ENCODE measurements at places on chromosomes 3 and 15.

DNA sequence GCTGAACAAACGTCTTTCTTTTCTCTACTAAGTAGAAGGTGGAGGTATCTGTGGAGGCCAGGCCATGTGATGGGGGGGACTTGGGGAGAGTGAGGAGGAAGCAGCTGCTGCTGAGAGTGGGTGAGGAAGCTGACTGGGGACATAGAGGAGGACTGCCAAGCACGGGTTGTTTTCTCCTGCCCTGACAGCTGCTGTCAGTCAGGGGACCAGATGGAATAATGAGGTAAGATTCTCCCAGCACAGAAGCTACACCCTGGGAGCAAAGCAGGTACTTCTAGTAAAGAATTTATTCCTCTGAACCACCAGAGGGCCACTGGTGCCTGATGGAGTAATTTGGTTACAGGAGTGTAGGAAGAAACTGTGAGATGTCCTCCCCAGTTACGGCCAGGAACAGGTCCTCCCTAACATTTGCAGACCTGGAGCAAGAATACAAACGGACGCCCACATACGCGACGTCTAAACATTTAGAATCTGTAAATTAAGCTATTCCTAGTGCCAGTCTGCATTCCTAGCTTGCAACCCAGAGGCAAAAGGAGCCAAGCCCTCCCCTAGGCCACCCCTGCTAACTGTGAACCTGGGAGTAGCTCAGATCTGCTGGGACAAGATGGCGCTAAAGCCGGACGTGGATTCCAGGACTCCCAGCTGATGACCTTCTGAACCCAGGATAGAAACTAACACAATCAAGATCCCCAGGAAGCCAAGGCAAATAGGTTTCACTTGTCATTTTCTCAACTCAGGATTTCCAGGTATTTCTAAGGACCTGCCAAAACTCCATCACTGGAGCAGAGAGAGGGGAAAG, 14.8 kb downstream of the CRYGS start:
- DNase-seq, result no peak

DNA sequence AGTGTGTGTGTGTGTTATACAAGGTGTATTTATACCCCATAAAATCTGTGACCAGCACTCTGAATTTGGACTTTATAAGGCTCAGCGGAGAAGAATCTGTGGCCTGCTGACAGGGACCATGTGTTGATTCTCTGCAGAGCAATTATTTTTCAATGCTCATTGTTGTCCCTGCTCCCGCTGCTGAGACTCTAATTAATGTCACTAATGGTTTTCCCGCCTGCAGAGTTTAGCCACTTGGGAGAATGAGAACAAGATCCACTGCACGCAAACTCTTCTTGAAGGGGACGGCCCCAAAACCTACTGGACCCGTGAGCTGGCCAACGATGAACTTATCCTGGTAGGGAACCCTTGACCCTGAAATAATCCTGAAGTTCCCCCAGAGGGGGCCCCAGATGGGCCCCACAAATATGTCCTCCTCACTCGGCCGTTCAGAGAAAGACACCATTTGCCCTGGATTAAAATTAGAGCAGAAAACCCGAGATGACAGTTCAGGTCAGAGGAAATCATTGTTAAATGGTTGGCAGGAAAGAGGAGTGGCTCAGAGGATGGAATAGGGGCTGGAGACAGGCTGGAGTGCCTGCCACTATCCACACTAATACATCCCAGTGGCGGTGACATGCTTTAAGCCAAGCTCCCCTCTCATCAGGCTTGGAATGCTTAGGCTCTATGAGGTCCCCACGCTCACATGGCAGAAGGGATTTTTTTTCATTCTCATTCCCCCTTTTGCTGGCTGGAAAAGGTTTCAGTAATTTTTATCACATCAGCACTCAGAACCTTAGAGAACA, 3.3 kb downstream of the CRABP1 start:
- no peak for DNase-seq

GRCh38 chr15:61115679-61116078, 113.4 kb downstream of the RORA start:
- no peak for DNase-seq

DNA sequence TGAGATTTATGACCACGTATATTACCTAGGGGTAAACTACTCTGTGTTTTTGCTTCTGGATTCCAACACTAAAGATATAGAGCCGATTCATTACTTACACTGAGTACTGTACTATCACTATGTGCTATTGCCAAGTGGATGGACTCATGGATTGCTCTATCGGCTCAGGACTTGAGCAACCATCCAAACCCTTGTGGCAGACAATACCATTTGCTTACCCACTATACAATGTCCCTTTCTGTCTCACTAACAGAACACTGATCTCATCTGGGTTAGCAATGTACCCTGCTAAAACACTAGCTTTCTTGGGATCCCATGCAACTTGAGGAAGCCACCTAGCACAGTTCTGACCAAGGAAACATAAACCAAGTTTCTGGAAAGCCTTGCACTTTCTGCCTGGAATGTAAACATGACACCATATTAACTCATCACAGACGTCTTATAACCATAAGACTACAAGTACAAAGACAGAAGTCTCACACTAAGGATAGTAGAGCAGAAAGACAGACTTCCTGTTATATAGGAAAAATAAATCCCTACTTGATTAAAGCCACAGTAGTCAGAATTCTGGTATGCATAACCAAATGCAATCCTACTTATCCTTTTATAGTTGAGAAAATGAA, 38.6 kb downstream of the HACD2 start:
- no peak for DNase-seq

- no peak for DNase-seq
These were observed 532 bp upstream of the RTP1 start for GRCh38 chr3:187196573-187197334.

DNA sequence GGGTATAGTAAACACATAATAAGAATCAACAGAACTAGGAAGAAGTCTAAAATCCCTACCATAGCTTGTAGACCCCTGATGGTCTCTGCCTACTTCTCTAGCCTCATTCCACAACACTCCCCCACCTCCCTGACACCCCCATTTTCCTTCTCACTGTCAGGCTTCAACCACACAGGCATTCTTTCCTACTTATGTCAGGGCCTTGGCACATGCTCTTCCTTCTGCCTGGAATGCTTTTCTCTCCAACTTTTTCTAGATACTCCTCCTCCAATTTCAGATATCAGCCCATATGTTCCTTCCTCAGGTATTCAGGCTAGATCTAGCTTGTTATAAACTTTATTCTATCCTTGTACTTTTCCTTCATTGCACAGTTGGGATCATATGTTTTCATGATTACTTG, 106.0 kb upstream of the MRPL3 start:
- no peak for DNase-seq

GRCh38 chr15:66899555-66900350, 165.6 kb upstream of the SMAD3 start:
- no peak for DNase-seq
